ENCODE measurements at places on chromosomes 5 and 9.

GRCh38 chr9:129875687-129876395 lies 40.6 kb downstream of the USP20 start:
- DNase-seq, result peak; percentile 26

GRCh38 chr5:93599399-93600120 lies 16.5 kb downstream of the NR2F1 start:
- DNase-seq, result no peak

GRCh38 chr5:138833080-138833479 lies 42.1 kb downstream of the LRRTM2 start:
- DNase-seq, result no peak

DNA sequence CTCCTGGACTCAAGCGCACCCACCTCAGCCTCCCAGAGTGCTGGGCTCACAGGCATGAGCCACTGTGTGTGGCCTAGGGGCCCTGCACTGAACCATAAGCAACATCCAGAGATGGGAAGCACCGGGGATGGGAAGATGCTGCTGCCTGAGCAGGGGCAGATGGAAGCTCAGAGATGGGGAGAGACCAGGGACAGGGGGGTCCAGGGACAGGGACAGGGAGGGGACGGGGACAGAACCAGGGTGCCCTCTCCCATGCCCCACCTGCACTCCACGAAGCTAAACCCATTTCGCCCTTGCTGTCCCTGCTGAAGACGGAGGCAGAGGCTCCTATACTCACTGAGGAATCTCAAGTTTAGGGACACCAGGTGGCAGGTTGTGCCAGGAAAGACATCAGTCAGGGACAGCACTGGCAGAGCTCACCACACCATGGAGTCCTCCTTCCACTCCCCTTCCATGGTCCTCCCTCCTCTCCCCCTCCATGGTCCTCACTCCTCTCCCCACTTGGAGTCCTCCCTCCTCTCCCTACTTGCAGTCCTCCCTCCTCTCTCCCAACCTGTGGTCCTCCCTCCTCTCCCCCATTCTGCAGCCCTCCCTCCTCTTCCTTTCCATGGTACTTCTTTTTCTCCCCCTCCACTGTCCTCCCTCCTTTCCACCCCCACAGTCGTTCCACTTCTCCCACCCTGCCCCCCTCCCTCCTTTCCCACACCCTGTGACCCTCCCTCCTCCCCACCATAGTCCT lies 45.5 kb upstream of the LRRC14B start:
- no peak for DNase-seq

DNA sequence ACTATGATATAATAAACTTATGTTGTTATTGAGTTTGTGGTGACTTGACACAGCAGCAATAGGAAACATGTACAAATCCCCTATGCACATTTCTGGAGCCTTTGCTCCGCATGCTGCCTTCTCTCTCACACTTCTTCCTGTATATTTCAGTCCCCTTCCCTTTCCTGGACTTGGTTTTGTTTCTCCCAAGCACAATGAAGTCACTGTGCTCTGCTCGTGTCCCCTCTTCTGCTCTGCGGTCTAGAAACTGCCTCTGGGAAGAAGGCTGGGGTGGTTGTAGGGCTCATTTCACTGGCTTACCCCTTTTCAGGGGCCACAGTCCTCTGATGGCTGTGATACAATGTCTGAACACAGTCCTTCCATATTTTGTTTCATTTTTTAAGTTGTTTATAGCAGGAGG lies 15.7 kb upstream of the FGD3 start:
- no peak for DNase-seq

DNA sequence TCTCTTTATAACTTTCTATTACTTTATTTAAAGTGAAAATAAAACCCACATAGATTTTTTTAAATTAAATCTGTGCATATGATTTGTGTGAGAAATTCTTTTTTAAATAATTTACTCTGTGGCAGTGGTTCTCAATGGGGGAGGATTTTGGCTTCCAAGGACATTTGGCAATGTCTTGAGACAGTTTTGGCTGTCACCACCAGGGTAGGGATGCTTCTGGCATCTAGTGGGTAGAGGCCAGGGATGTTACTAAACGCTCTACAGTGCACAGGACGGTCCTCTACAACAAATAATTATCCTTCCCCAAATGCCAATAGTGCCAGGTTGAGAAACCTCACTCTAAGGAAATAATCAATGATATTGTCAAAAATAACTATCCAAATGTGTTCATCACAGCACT lies 177.9 kb upstream of the CCNG1 start:
- DNase-seq, result no peak

DNA sequence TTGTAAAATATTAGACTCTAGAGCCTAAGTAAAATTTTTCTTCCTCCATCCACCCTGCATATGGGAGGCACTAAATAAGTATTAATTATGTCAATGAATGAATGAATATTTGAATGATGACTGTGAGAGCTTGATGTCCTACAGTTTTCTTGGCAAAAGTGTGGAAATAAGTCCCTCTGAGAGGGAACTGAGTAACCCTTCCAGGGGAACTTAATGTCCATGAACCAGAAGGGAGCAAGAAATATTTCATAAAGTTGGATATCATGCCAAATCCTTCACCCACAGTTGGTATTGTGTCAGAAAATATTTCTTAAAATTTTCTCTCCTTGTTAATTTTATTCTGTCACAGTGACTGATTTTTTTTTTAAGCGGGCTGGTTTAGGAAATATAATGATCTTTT lies 36.6 kb downstream of the NNT start:
- DNase-seq, result peak; percentile 24

DNA sequence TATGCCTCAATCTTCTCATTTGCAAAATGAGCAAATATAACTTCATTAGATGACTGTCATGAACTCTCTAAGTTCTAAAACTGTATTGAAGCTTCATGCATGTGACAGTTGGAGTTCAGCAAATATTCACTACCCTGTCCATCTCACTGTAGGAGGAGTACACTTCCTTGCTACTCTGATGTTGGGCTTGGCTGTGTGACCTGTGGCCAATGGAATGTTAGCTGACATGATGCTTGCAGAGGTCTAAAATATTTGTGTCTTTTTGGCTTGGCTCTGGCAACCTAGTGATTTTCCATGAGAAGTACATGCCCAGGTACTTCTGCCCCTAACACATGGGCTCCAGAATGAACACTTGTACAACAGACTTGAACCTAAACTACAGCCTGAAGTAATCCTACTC lies 203.1 kb upstream of the ANKH start:
- DNase-seq, result no peak

GRCh38 chr5:154603953-154604679 lies 126.1 kb upstream of the HAND1 start:
- peak; percentile 35 for DNase-seq

- no peak for DNase-seq
Observed at GRCh38 chr5:136516637-136517036, 151.3 kb upstream of the TRPC7 start.

DNA sequence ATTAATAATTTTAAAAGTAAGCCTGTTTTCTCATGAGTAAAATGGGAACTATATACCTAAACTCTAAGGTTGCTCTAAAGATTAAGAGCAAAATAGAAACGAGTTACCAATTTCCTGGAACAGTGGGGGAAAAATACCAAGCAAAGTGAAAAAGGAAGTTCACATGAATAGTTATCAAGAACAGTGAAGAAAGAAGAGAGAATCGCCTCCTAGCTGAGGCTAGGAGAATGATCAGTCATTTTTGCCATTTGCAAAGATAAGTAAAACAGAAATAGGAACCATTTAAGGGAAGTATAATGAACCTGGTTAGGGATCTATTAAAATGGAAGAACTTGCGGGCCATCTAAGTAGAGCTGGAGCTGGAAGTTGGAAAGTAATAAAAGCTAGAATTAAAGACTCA lies 50.7 kb downstream of the P4HA2 start:
- DNase-seq, result peak; percentile 32

DNA sequence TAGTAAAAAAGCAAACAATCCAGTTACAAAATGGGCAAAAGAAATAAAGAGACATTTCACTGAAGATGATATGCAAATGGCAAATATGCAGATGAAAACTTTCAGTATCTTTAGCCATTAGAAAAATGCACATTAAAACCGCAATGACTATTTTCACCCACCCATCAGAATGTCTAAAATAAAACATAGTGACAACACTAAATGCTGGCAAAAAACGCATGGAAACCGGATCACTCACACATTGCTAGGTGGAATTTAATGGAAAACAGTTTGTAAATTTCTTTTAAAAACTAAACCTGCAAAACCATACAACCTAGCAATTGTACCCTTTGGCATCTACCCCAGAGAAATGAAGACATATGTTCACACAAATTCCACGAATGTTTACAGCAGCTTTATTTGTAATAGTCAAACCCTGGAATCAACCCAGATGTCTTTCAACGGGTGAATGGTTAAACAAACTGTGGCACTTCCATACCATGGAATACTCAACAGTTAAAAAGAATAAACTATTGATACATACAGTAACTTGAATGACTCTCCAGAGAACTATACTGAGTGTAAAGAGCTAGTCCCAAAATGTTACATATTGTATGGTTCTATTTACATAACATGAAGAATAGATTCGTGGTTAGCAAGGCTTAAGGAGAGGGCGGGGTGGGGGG lies 17.2 kb upstream of the PAM start:
- DNase-seq, result no peak

- no peak for DNase-seq
Observed at GRCh38 chr5:54113060-54113459, 197.3 kb downstream of the ARL15 start.

GRCh38 chr5:169339869-169340268 lies 38.9 kb upstream of the SLIT3 start:
- DNase-seq, result no peak

All from LHCN-M2 (cell line).